ENCODE measurements at places on chromosomes 4 and X.
A peak's percentile ranks its signal among the peaks of the same experiment; 100 is the strongest.

- DNase-seq: no peak
Measured at GRCh38 chr4:27308379-27308778, 447.7 kb downstream of the STIM2 start.

GRCh38 chr4:154714339-154715040 lies 29.3 kb upstream of the LRAT start:
- DNase-seq: no peak

DNA sequence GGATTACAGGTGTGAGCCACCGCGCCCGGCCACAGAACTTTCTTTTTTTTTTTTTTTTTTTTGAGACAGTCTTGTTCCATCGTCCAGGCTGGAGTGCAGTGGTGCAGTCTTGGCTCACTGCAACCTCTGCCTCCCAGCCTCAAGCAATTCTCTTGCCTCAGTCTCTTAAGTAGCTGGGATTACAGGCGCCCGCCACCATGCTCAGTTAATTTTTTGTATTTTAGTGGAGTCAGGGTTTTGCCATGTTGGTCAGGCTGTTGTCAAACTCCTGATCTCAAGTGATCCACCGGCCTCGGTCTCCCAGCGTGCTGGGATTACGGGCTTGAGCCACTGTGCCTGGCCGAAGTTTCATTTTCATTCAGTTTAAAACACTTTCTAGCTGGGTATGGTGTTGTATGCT lies 16.4 kb downstream of the FAM193A start:
- DNase-seq: no peak

DNA sequence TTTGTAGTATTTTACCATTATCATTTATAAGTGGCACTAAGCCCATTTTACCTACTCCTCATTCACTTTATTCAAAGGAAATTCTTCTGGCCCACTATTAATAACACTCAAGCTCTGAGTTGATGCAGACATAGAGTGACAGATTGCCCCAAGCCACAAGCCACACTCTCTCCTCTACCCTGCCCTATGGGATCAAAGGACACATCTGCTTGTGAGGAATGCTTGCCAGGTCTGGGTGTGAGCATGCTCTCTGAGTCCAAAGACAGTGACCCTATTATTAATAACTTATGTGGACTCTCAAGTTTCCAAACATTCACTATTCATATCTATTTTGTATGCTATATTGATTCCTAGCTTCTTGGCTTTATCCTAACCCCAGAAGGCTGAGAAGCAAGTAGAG lies 18.5 kb downstream of the ETNPPL start:
- DNase-seq: no peak

DNA sequence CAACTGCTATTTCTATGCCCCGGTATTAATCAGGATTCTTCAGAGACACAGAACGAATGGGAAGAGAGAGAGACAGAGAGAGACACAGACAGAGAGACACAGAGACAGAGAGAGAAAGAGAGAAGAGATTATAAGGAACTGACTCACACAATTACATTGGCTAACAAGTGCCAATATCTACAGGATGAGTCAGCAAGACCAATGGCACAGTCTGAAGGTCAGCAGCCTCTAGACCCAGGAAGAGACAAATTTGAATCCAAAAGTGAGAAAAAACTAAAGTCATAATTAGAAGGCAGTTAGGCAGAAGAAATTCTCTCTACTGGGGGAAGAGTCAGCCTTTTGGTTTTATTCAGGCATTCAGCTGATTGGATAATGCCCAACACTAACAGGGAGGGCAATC lies 187.3 kb downstream of the MAB21L2 start:
- no peak for DNase-seq

DNA sequence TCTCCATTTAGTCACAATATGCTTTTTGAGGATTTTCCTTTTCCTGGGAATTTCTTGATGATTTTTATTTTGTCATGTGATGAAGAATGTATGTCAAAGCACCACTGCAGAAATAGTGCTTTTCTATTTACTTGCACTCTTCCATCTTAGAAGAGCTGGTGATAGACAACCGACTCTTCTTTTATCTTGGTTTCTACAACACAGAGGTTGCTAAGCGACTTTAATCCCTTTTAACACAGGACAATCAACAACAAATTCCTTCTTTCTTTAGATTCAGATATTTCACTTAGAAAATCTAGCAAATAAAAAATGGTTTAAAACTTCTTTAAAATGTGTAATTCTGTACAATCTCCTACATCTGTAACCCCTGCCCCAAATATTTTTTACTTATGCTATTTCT lies 34.6 kb downstream of the TET2 start:
- no peak for DNase-seq

DNA sequence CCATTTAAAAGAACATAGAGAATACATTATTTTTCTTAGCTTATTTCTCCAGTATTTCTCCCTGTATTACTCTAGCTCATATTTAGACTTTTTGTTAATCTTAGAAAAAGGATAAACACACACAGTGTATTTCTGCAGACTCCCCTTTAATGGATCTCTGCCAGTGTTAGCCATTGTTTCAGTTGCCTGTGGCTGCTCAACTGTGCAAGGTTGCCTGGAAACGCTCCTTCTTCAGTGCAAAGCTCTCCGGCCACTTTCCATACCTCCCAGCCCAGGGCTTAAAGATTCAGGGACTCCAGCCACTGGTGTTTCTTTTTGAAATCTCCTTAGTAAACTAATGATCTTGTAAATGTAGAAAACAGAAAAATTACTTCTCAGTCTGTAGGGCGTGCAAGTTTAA lies 104.9 kb downstream of the SLIT2 start:
- peak; percentile 1 for DNase-seq

- DNase-seq: no peak
Measured at GRCh38 chr4:2006956-2007653, 1.7 kb downstream of the NELFA start.

DNA sequence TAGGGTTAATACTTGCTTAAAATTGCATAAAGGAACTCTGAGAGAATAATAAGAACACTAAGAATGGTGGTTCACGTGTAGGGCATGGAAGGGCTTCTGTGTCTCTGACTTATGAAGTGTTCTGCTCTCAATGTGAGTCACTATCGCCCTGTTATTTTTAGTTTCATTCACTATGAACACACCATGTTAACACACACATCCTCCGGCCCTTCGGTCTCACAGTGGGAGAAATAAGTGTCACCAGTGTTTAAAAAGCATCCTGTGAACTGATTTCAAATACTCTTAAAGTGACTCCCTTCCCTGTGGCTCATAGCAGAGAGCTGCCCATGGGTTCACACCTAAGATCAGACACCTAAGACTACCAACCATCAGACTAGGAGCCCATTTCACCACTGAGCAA lies 33.8 kb upstream of the FGFBP2 start:
- DNase-seq: no peak

GRCh38 chr4:176340871-176341685 lies 21.3 kb downstream of the SPCS3 start:
- no peak for DNase-seq

- DNase-seq: no peak
Measured at GRCh38 chr4:139973015-139973414, 181.0 kb downstream of the MAML3 start.

DNA sequence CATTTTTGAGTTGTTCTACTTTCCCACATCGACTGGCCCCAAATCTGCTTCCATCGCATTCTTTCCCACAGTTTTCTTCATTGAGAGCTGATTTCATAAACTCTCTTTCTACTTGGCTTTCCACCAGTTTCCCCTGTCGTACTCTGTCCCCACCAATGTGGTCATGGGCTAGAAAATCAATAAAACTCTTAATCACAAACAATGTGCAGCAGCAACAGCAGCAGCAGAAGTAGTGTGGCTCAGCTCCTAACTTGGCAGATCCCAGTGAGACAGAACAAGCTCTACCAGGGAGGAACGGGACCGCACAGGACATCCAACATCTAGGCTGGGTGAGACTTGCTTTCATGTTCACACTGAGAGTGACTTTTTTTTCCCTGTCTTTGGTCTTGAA lies 3.1 kb upstream of the SETD7 start:
- DNase-seq: no peak

DNA sequence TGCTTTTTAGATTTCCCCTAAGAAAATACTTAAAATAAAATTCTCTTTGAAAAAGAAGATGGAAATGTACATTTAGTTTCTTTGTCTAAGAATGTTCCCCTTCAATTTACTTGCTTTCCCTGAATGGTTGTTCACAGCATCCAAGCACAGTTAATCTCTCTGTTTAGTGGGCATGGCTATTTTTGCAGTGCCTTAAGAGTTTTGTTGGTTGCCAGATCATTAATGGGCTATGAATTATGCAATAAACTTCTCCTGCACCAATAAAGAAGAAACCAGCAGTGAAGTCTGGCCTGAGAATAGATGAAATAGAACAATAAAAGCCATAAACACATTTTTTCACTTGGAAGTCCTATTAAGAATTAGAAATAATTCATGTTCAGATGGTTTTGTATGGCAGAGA lies 980.4 kb upstream of the IGFBP7 start:
- DNase-seq: no peak

- no peak for DNase-seq
Measured at GRCh38 chr4:113809311-113809710, 47.8 kb upstream of the CAMK2D start.

- no peak for DNase-seq
Measured at GRCh38 chr4:137278431-137278830, 253.9 kb downstream of the PCDH18 start.

DNA sequence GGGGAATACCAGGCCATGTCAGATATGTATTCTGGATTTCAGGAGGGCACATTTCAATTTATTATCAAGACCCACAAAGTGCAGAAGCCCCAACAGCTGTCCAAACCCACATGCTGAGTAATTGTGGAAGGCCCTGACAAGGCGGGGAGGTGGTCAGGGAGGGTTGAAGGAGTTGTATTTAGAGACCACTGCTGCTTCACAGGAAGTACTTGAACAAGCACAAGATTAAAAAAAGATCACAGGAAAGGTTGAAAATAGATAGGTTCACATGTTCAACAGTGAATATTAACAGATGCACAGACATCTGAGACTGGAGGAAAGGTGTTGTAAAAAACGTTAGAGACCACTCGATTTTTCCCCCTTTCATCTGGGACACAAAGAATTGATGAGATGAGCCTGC lies 17.9 kb downstream of the ATP8A1 start:
- DNase-seq: no peak

DNA sequence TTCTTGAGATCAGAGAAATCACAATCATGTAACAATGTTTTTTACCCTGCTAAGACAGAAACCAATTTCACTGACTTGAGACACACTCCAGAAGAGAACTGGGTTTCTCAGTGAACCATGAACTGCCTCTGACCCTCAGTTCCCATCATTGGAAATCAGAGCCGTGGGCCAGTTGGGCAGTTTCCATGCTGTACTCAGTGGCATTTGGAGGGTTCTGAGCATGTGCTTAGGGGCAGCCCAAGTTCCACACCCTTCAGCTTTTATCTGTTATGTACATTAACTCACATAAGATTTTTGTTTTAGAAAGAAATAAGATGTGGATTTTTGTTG lies 77.9 kb downstream of the BTC start:
- DNase-seq: no peak

GRCh38 chr4:2159931-2160330 lies 82.0 kb downstream of the HAUS3 start:
- DNase-seq: no peak

DNA sequence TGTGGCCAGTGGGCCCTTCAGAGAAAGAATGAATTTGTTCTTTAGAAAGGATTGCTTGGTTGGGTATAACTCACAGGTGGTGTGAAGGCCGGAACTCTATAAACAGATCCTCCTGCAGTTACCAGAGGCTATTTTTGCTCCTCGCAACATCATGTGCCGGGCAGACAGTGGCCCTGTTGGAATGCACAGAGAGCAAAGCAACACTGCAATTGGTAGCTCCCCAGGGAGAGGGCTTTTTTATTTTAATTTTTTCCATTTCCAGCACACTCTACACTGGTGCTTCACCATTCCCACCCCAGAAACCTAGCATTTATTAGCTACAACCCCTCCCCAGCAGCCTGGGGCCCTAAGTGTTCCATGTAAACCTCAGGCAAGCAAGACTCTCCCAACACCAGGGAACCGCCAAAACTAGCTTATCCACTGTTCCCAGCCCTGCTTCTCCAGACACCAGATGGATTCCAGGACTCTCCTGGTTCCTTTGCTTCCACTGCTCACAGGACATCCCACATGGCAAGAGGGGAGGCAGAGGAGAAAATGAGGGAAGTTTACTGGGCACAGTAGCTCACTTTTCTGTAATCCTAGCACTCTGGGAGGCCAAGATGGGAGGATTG lies 75.1 kb upstream of the TMEM164 start:
- no peak for DNase-seq

DNA sequence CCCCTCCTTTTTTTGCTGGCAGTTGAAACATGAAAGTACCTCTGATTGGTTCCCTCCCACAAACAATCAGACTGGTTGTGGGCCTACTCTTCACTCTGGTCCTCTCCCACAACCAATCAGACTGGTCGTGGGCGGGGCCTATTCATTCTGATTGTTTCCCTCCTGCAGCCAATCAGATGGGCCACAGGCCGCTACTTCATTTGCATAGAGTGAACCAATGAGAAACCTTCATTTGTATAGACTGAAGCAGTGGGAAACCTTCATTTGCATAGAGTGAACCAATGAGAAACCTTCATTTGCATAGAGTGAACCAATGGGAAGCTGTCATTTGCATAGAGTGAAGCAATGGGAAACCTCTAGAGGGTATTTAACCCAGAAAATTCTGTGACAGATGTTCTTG lies 55.2 kb downstream of the TRMT44 start:
- no peak for DNase-seq

- DNase-seq: no peak
Measured at GRCh38 chr4:63906660-63907183, 502.5 kb downstream of the TECRL start.

Data from SHP77 treated with DMSO at 0.1 percent for 48 hours (cell line).